Breast epithelium (tissue), 4 donors: ENCODE measurements at places on chromosomes 13 and 19.

- no peak for DNase-seq
These were observed 71.9 kb downstream of the FLT1 start for GRCh38 chr13:28423010-28423409.

DNA sequence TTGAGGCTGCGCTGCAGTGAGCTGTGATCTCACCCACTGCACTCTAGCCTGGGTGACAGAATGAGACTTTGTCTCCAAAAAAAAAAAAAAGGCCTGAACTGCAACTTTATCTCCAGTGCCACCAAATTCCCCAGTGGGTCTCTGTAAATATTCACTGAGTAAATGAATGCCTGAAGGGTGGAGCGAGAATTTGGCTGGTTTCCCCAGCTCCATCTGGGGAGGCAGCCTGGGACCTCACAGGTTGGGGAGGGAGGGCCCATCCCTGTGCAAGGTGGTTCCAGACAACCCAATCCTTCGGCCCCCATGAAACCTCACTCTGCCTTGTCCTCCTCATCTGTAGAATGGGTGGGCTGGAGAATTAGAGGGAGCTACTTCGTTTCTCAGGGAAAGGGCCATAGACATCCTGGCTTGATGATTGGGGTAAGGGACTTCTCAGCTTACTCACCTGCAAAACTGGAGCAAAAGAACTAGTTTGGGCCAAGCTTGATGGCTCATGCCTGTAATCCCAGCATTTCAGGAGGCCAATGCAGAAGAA is 4.2 kb upstream of the PKN1 start:
- DNase-seq = no peak

- DNase-seq = no peak
These were observed 220.3 kb downstream of the POU4F1 start for GRCh38 chr13:78383071-78383484.

DNA sequence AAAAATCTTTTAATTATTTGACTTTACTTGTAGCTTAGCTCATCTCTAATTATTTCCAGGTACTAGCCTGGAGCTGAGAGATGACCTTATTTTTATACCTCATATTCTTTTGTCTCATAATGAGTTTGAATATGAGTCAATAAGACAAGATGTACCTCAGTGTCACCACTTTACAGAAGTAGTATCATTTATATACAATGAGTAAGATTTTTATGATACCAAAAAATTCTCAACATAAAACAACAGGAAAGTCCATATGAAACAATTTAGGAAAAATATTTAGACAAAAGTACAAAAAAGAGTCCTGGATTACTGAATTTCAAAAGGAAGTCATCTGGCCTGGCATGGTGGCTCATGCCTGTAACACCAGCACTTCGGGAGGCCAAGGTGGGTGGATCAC is 21.4 kb upstream of the USP12 start:
- DNase-seq = no peak

GRCh38 chr19:1449467-1450442 is at the start of gene APC2:
Gene APC2 (plus strand): TSS chr19:1450121. CDS start chr19:1453002, 2,881 bp downstream.
- no peak for DNase-seq

GRCh38 chr13:99357131-99357596 is 50.0 kb upstream of the GPR183 start:
- DNase-seq = no peak

DNA sequence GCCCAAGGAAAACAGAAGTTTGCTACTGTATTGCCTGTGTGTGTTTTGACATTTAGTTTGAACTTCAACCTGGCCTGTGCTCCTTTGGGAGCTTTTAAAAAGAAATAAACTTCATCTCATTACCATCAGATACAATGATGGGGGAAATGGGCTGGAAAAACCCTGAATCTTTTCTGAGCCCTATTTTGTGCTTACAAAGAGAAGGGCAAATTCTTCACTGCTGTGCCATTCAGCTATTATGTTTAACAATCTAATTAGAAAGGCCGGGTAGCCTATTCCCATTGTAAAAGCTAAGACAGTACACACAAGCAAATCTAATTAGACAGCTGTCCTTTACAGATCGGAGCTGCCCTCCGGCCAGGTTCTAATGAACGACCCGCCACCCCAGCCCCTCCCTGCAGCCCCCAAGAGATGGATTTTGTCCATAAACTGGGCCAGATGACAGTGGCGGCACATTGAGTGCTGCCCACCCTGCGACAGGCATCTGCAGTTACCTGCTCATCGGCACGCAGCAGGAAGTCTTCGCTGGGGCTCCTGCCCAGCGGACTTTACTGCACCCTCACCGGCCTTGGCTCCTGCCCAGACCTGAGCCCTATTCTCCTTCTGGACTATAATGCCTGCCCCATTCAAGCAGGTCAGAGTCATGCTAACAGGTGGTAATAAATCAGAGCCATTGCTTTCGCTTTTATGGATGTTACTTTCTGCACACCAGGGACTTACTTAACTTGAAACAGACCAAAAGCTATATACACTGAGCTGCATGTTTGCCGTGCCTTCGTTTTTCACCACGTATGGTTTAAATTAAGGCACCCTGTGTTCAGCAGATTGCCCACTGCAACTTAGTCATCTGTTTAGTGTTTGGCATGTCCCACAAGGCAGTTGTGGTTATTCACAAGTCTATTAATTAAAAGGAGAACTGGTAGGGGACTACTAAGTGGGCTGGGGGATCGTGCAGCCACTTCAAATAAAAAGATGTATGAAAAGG is 549.6 kb downstream of the FGF9 start:
- DNase-seq = no peak

GRCh38 chr19:18418483-18419194 is 559 bp upstream of the SSBP4 start:
- DNase-seq = no peak

- no peak for DNase-seq
These were observed 98.4 kb upstream of the RAP2A start for GRCh38 chr13:97335488-97336134.

DNA sequence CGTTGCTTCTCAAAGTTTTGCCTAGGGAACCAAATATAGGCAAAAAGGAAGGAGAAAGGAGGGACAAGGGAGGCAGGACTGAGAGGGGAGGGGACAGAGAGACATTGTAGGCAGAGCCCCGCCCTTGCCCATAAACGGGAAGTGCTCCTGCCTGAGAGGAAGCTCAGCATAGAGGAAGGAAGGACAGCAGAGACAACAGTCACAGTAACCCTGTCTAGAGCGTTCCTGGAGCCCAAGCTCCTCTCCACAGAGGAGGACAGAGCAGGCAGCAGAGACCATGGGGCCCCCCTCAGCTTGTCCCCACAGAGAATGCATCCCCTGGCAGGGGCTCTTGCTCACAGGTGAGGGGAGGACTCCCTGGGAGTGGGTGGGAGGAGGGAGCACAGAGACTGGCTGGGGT is at the start of gene CEACAM21:
TSS of gene CEACAM21 (plus strand) at position 169 of the 400 bp plus-strand sequence. CDS start at position 278, 109 bp downstream.
- DNase-seq = no peak

- DNase-seq = peak; percentile 50
These were observed 502 bp downstream of the NECTIN2 start for GRCh38 chr19:44846455-44847143.

- DNase-seq = no peak
These were observed 8.4 kb upstream of the CEBPA start for GRCh38 chr19:33310606-33311325.

- DNase-seq = no peak
These were observed 151.6 kb downstream of the GPC6 start for GRCh38 chr13:93378184-93378583.

DNA sequence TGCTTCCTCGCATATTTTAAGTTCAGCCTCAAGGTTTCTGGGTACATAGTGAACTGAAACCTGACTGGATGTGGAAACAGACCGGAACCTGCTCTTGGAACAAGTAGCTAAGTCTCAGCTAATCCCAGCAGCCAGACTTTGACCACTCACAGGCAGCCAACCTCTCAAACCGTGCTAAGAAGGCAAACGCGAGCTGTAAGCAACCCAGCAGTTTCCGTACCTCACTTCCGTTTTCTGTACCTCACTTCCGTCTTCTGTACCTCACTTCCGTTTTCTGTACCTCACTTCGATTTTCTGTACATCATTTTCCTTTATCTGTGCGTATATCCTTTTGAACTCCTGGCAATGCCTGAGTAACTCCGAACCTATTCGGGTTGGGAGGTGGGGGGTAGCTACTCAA is 96.8 kb downstream of the SUCLA2 start:
- DNase-seq = no peak

DNA sequence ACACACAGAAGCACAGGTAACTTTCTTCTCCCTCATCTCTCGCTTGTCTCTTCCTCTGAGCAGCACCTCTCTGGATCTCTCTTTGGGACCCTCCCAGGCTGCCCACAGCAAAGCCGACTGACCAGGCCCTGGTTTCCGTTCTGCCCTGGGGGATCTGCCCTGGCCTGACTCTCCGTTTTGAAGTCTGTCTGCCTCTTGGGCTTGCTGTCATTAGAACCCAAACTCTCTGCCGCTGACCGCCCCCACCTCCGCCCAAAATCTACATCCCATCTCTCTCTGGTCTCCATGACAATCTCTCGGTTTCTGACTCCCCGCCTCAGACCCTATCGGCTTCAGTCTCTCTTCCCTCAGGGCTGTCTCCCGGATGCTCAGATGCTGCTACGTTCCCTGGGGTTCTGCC is 6.9 kb downstream of the KCNC3 start:
- DNase-seq = no peak

- no peak for DNase-seq
These were observed 9.2 kb downstream of the ZNF525 start for GRCh38 chr19:53374743-53375142.

GRCh38 chr13:21015284-21015683 is 46.1 kb downstream of the LATS2 start:
- no peak for DNase-seq

DNA sequence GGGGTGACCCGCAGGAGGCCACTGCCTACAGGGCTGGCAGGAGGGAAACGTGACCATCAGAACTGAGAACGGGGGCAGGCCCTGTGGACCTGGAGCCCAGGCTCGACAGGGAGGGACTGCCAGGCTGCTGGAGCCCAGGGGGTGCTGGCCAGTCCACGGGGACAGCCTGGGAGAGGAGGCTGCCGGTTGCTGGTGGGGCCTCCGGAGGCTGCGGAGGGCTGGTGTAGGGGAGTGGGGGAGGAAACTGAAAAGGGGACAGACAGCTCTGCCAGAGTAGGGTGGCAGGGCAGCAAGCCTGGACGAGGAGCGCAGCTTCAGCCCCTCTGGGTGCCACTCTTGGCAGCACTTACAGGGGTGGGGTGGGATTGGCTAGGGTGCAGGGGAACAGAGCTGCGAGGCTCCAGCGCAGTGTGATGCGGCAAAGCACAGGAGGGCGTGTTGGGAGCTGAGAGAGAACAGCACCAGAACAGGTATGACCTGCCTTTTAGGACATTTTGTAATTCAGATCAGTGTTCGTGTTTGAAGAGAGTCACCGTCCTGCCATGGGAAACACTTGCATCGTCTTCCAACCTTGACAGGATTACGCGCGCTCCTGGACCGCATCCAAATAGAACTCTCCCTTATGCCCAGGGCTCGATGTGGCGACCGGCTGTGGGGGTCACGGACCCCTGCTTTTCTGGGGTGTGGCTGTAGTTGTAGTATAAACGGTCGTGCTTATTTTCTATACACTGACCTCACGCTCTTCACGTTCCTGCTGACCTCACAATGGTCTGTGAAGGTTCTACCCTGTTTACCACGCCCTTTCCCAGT is 19.9 kb upstream of the ARHGEF7 start:
- no peak for DNase-seq

DNA sequence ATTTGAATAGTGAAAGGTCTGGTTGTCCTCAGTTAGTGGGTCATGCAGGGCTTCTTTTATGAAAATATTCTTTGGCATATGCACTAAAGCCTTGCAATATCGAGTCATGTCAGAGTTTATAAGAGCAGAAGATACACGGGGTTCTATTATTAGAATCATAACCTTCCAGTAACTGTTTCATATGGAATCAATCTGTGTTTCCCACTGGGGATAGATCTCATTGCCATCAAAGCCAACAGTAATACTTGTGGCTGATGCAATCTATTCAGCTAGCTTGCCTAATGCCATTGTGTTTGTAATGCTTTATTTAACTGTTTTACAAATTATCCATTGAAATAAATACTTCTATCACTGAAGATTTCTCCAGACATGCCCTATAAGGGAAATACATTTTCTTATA is 746.9 kb upstream of the PCDH9 start:
- no peak for DNase-seq

- DNase-seq = no peak
These were observed 189.9 kb downstream of the DACH1 start for GRCh38 chr13:71677124-71677523.

DNA sequence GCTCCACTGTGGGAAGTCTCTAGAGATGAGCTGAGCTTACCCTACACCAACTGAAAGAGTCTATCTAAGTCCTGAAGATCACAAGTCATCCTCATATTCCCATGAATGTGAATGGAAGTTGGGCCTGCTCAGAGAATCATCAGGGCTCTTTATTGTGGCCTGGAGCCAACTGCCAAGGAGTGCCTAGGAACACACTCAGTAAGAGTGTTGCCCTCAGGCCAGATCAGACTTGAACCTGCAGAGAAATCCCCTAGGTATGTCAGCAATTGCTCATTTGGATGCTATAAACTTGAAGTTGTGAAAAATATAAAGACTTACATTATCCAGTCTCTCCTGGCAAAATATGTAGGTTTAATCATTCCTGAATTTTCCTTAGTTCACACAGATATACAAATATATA is 1070.2 kb downstream of the EFNB2 start:
- no peak for DNase-seq

DNA sequence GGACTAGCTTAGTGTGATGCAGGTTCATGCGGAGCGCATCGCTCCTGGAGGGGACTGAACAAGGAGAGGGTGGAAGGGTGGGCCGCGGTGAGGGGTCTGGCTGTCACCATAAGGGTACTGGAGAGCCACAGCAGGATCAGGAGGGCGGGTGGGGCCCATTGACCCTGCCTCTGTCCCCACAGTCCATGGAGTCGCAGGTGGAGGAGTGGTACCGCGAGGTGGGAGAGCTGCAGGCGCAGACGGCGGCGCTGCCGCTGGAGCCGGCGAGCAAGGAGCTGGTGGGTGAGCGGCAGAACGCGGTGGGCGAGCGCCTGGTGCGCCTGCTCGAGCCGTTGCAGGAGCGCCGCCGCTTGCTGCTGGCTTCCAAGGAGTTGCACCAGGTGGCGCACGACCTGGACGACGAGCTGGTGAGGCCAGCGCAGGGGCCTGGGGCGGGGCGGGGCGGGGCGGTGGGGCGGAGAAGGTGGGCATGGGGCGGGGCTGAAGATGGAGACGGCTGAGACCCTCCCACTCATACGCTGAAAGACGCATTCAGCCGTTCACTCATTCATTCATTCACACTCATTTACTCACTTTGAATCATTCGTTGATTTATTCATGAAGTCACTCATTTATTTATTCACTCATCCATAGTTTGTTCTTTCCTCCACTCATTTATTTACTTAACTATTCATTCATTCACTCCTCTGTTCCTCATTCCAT is 27.5 kb upstream of the SHKBP1 start:
- no peak for DNase-seq

DNA sequence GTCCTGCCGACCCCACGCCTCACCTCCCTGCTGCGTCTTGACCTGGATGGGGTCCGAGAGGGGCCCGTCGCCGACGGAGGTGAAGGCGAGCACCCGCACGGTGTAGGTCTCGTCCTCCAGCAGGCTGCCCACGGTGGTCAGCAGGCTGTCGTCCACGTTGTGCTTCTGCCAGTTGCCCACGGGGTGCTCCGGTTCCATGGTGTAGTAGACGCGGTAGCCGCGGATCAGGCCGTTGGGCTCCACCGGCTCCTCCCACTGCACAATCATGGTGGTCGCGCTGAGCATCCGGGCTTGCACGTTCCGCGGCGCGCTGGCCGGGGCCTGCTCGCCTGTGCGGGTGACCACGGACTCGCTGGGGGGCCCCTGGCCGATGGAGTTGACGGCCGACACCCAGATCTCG is 96.7 kb downstream of the PTPRS start:
- no peak for DNase-seq
